ENCODE measurements at places on chromosomes 1 and 21. TPM values are rescaled to one million over a fixed set of nuclear protein-coding genes. Genes with fewer than 3 reads are reported as not detected.

The WDR64 gene
- 0.12 TPM for total RNA-seq

DNA sequence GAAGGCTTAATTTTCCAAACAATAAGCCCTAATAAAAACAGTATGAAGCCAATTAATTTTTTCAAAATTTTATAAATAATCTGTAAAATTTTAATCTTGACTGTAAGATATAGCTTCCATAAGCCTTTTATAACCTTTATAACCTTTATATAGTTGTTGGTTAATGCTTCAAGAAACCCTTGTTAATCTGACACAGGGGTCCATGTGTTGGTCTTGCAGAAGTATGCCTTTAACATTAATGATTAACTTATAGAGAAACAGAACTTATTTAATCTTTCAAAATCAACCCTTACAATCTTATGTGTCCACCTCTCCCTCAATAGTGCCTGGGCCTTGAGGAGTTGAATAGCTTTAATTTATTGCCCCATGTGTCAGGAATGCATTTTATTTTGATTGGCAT, 23.2 kb upstream of the HAO2 start:
- no peak overlapping the region for H3K27ac ChIP-seq
- DNase-seq = no peak
- H3K4me1 ChIP-seq = peaks cover 8% of the 10 kb centered on the region

DNA sequence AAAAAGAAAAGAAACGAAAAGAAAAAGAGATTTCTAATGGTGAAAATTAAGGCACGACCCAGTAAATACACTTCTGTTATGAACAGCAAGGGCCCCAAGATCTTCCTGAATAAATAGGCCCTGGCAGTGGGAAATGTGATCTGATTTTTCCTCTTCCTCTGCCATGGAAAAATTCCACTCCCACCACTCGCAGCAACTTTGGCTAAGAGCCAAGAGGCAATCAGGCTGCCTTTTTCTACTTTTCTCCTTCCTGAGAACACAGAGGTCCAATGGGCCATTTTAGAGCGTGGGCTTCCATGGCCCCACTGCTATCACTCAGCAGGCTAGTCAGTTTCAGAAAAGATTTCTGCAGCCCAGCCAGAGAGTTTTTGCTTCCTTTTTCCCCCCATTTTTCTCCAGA, 33.7 kb upstream of the AK4 start:
- H3K27me3 ChIP-seq = peaks cover 16% of the 10 kb centered on the region
- no peak overlapping the region for H3K4me3 ChIP-seq
- DNase-seq = no peak
- H3K27ac ChIP-seq = no peak overlapping the region

- H3K4me1 ChIP-seq = no peaks in the 10 kb centered on the region
- H3K27me3 ChIP-seq = peaks cover 25% of the 10 kb centered on the region
- no peak overlapping the region for H3K4me3 ChIP-seq
- DNase-seq = peak; percentile 75
- H3K36me3 ChIP-seq = no peaks in the 10 kb centered on the region
- H3K27ac ChIP-seq = no peak overlapping the region
Measured at GRCh38 chr1:209860293-209860881, 32.6 kb downstream of the UTP25 start.

- DNase-seq = no peak
- no peak overlapping the region for H3K27ac ChIP-seq
- no peaks in the 10 kb centered on the region for H3K36me3 ChIP-seq
- peaks cover 2% of the 10 kb centered on the region for H3K27me3 ChIP-seq
- no peaks in the 10 kb centered on the region for H3K4me1 ChIP-seq
- H3K4me3 ChIP-seq = no peak overlapping the region
Measured at GRCh38 chr1:16091296-16091695, 17.8 kb upstream of the FAM131C start.
